ENCODE measurements at places on chromosomes 6 and 20.

DNA sequence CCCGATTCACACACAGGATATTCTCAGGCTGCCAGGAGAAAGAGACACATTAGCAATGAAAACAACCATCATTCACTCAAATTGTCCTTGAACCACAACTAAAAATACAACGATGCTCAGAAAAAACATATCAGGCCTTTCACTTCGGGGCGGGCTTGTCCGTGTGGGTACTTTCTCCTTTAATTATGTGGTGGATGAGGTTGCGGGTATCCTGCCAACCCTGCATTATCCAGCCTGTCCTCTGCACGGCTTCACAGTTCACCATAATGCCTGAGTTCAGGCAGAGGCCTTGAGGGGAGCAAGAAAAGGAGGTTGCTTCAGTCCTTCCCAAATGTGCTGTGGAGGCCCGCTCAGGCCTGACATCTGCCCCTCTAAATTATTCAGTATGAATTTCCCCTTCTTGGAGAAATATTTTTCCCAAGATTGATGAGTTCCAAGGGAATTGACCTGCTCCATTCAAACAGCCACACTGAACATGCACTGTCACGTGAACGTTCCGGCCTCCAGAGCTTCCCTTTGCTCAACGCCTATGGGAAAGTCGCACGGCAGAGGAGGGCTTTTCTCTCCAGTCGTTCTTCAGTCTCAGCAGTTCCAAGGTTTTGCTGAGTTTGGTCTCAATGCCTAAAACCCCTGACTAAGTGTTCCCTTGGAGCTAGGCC, 70.3 kb downstream of the MYLK4 start:
- DNase-seq: no peak

DNA sequence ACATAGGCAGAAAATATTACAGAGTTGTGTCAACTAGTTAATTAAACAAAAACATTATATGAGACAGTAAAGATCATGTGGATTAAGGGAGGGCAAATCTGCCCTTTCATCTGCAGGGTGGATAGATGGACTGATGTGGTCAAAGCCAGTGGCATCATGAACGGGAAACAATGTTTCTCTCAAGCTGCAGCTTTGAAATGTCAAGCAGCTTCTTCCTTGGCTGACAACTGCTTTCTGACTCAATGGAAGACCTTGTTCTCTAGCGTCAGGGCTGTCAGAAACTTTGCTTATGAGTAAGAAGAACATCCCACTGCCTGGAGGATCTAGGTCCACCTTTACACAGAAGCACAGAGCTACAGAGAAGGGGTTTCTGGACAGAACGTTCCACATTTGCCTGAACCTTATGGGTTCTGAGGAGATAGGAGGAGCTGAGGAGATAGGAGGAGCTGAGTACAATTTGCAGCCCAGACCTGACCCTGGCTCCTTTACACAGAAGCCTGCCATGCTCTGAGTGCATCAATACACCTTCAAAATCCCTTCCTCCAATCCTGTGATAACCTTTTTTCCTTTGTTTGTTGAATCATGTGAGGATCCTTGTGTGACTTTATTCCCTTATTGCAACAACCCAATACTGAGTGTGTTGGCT, 6.1 kb downstream of the CST5 start:
- no peak for DNase-seq

GRCh38 chr6:44842616-44843015, 455.1 kb downstream of the CDC5L start:
- DNase-seq: no peak

DNA sequence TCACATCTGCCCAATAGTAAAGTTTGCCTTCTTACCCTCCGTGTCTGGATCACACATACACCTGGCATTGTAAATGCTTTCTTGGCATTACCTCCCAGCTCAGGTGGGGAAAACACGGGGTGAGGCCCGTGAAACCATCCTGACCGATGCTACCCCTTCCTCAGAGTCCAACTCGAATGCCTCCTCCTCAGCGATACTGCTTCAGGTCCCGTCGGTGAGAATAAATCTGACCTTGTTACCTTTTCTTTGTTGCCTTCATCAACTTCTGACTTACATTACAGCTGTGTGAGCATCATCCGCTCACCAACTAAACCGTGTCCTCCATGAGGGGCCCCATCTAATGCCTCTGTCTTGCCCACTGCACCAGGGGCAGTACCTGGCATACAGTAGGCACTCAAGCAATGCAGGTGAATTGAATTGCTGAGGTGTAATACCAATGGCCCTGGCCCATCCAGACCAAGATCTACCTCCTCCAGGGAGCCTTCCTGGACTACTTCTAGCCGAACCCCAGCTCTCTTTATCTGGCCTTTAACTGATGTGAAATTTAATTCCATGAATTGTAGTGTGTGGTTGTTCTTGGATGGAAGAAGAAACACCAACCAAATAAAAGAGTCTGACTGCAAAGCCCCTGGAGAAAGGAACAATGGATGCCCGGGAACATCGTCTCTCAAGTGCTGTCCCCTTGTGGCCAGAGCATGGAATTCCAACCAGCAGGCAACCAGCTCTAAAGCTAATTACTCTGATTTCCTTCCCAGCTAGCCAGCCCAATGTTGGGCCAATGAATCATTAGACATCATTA, 141.5 kb downstream of the ANKRD60 start:
- no peak for DNase-seq

DNA sequence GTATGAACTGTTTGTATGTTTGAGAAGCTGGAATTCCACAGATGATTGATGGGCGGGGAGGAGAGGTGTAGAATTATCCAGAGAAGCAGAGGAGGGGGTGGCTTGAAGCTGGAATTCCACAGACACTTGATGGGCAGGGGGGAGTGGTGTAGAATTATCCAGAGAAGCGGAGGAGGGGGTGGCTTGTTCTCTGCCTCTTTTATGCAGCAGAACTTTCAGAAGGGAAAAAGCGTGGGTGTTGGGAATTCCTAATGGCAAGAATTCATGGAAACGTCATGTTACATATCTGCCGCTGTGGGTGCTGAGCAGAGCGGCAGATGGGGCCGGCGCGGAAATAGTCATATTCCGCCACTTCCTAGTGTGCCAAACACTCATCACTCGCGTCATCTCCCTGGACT, 167.9 kb upstream of the KCNG1 start:
- no peak for DNase-seq

DNA sequence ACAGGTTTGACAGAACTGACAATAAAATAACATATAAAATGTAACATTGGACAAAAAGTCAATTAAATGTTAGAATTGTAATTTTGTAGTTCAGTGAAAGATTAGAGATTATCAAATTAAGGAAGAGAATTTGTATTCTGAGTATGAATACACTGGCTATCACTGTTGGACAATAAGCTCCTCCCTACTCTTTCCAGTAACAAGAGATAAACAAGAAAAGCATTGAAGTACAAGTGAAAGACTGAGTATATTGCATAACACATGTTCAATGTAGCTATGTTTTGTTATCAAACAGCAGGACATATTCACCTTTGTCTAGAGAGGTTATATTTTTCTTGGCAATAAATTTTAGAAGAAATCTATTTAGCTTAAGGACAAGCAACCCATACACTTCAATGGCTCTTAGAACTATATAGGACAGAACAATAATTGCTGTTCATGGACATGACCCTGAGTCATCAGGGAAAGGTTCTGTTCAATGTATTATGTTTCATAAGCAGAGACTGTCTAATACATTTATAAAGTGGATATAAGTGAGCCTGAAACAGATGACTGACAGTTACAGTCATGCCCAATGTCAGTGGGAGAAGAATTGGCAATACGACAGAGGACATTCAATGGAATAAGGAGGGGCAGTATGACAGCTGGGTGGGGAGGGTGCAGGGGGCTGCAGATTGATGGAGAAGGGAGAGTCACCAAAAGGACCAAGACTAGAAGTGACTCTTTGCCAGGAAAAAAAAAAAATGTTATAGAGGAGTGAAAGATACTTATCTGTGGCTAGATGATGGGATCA, 520.4 kb downstream of the FRK start:
- no peak for DNase-seq

DNA sequence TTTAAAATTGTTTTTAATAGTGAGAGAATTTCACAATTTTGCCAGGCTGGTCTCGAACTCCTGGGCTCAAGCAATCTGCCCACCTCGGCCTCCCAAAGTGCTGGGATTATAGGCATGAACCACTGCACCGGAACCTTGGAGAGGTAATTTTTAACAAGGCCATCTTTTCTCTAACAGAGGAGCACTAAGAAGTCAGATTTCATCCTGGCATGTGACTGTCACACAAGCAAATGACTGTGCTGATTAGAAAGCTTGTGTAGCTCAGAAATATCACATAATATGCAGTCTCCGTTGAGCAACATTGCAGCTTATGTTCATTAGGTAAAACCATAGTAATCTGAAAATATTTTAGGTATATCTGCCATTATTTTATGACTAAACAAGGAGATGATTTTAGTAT, 156.0 kb downstream of the CCDC170 start:
- no peak for DNase-seq

Measured in AML-193 (cell line).